Peyer's patch (tissue), 4 donors: ENCODE measurements at places on chromosomes 4 and X.

GRCh38 chr4:80321776-80322175, 13.8 kb upstream of the CFAP299 start:
- DNase-seq = no peak

- DNase-seq = no peak
Observed at GRCh38 chr4:13088726-13089658, 395.1 kb downstream of the RAB28 start.

- no peak for DNase-seq
Observed at GRCh38 chrX:15930585-15930984, 76.0 kb upstream of the AP1S2 start.

DNA sequence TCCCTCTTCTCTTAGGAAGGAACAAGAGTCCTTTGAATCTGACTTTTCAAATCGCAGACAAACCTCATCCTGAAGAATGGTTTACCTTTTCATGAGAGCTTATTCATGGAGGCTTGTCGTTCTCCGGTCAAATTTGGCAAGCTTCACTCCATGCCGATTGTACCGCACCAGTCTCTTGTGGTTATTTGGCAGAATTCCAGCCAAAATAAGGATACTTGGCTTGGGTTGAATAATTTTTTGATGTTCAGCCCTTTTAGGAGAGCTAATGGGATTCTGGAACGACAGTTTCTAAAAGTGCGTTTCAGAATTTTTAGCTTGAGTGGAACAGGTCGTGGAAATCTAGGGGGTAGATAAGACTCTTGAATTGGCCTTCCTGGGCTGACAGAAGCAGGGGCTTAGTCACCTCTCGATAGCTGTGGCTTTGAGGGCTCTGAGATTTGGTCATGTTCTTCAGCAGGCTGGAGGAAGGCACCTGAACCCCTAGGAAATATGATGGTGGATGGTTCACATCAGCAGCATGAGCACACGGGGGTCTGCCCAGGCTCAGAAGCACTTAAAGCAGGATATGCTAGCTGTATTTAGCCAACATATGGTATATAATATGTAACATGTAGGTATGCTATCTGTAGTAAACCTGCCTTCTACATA, 1.5 kb downstream of the KLHL2 start:
- no peak for DNase-seq
